ENCODE measurements at places on chromosomes 11 and 22. TPM values are rescaled to one million over a fixed set of nuclear protein-coding genes. Genes with fewer than 3 reads are reported as not detected.

The CLMP gene
- 49.4 TPM for total RNA-seq

- no peak for DNase-seq
These were observed 394.2 kb upstream of the CCDC90B start for GRCh38 chr11:83680321-83680720.

GRCh38 chr22:22369964-22370270 is 125.3 kb downstream of the VPREB1 start:
- no peak for DNase-seq

DNA sequence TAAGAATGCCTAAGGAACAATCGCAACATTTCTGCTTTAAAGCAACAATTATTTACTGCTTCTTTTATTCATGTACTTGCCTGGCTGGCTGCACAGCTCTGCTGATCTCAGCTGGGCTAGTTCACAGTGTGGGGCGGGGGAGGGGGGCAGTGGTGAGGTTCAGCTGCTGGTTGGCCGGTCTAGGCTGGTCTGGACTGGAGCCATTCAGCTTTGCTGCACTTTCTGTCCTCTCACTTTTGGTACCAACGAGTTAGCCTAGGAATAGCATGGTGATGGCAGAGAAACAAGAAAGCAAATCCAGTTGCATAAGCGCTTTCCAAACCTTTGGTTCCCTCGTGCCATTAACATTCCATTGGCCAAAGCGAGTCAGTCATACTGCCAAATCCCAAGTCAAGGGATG is 16.0 kb upstream of the MIF start:
- DNase-seq: no peak

The BIRC3 gene
- 57.8 TPM for total RNA-seq

GRCh38 chr11:126197277-126197939 is 14.0 kb downstream of the RPUSD4 start:
- no peak for DNase-seq

DNA sequence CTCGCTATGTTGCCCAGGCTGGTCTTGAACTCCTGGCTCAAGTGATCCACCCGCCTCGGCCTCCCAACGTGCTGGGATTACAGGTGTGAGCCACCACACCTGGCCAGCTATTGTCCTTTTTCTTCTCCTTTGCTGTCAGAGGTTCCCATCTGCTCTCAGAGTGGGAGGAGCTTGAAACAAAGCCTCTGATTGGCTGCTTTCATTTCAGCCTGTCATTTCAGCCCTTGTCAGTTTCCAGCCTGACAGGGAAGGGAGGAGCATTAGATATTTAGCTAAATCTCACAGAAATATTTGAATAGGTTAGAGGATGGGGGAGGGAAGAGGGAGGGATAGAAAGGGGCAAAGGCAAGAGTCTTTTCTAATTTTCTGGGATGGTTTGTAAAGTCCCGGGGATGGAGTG is 8.7 kb downstream of the SLC22A6 start:
- DNase-seq: no peak

The PKP3 gene
- 176 TPM for total RNA-seq

- no peak for DNase-seq
These were observed 96.2 kb upstream of the TRIM77 start for GRCh38 chr11:89613911-89614310.

The SLC7A4 gene
- 4.1 TPM for total RNA-seq

Data from transverse colon (tissue), 4 donors.